M059J (cell line): ENCODE measurements at places on chromosomes 6 and 20. TPM values are rescaled to one million over a fixed set of nuclear protein-coding genes. Genes with fewer than 3 reads are reported as not detected.

The TMEM244 gene
- total RNA-seq, result not detected in 2 replicates

- DNase-seq, result no peak
These were observed 11.0 kb downstream of the C6orf118 start for GRCh38 chr6:165298402-165298801.

DNA sequence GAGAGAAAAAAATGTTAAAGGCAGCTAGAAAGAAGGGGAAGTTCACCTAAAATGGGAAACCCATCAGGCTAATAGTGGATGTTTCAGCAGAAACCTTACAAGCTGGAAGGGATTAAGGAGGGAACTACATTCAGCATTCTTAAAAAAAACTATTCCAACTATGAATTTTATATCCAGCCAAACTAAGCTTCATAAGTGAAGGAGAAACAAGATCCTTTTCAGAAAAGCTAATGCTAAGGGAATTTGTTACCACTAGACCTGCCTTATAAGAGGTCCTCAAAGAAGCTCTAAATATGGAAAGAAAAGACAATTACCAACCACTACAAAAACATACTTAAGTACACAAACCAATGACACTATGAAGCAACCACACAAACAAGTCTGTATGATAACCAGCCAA lies 59.2 kb upstream of the SLC35F1 start:
- DNase-seq, result no peak

DNA sequence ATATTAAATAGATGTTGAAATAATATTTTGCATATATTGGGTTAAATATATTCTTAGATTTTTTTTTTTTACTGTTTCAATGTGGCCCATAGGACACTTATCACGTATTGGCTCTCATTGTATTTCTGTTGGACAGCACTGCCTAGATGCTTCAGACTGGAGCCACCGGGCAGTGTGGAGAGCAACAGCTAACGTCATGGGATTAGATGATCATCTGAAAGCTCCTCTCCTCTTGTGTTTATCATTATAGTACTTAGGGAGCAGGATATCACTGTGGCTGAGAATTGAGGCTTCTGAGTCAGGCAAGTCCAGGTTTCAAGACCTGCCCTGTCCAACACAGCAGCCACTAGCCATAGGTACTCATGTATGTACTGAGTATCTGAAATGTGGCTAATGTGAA lies 87.4 kb downstream of the ZHX3 start:
- no peak for DNase-seq

DNA sequence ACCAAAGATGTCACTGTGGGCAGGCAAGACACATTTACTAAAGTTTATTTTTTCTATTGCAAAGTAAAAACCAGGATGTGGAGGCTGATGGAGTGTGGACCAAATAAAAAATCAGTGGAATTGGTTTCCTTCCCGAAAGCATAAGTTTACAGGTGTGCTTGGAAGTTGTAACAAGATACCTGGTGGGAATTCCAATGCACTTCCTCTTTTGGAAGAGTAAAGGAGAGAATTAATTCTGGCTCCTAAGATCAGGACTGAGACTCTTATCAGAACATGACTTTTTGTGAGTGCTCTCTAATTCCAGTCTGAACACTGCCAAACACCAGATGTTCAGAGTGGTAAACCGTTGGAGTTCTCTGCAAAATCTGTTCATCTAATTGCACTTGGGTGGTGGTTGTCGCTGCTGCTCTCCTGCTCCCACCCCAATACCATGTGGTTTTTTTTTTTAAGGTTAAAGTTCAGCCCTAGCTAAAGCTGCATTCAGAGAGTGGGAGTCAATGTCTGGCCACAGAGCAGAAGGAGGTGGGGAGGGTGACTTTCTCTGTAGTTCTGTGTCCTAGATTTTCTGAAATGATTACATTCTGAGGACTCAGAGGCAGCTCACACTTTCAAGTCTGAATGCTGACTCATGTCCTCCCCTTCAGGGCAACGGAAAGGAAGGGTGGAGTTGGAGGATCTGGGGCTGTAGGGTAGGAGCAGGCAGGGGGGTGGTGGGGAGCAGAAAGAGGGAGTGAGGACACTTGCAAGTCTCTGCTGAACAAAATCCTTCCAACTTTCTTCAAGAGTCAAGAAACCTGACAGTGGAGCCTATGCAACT lies 275.8 kb upstream of the PRDM1 start:
- peak; percentile 98 for DNase-seq

The PDYN gene
- total RNA-seq, result not detected in 2 replicates

DNA sequence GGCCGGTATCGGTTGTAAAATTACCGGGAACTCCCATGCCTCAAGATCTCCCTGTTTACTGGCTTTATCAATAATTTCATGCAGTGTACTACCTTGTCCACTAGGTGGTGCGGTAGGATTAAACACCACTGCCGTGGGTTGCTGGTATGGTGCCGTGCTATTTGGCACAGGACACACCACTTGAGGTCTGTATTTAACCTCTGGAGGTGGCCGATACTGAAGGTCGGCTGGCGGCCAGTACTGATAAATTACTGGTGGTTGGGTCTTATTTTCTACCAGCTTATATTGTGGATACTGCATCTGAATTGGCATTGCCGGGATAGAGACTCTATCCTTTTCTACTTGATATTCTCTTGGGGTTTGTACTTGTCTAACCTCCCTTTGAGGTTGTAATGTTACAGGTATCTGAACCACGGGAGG lies 14.3 kb upstream of the PTCRA start:
- DNase-seq, result peak; percentile 88

- DNase-seq, result peak; percentile 50
These were observed 19.0 kb downstream of the SMAP1 start for GRCh38 chr6:70686548-70687133.

The ANKRD66 gene
- total RNA-seq, result not detected in 2 replicates

GRCh38 chr6:147759093-147759492 lies 250.6 kb downstream of the SAMD5 start:
- DNase-seq, result peak; percentile 3

The TSHZ2 gene
- 5.5 and 11.9 TPM in 2 replicates for total RNA-seq

GRCh38 chr20:57322476-57322875 lies 7.1 kb upstream of the SPO11 start:
- no peak for DNase-seq

GRCh38 chr6:76593668-76594067 lies 521.2 kb upstream of the IMPG1 start:
- DNase-seq, result no peak

DNA sequence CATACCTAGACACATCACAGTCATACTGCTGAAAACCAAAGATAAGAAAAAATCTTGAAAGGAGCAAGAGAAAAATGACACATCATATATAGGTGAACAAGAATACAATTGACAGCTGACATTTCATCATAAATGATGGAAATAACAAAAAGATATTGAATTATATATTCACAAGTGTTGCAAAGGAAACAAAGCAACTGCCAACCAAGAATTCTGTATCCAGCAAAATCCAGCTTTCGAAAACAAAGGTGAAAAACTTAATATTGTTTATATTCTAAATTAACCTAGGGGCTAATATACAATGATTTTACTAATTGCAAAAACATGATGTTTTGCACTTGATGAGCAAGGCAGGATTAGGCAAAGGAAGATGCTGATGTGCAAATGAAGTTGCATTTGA lies 84.3 kb downstream of the MOXD1 start:
- peak; percentile 4 for DNase-seq

GRCh38 chr6:5782783-5783547 lies 223.8 kb downstream of the NRN1 start:
- DNase-seq, result no peak
